Lung microvascular endothelial cell (primary cell): ENCODE measurements at places on chromosomes 5 and 9. TPM values are rescaled to one million over a fixed set of nuclear protein-coding genes. Genes with fewer than 3 reads are reported as not detected.

DNA sequence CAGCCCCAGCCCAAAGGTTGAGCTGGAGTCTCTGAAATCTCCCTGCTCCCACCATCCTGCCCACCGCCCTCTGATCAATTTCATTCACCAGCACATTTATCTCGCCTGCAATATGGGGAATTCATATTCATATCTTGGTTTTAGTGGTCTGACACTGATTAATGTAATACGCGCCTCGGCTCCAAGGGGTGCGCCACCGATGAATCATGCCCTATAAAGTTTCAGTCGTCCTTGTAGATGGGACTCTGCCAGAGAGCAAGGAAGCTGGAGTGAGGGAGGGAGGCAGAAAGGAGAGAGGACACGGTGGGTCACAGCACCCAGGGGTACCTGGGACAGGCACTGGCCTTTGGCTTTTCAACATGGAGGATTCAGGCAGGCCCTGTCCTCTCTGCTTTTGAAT, 8.9 kb downstream of the IRX1 start:
- DNase-seq = no peak

Gene NEUROG1
- not detected in 2 replicates for total RNA-seq

Gene EFNA5
- total RNA-seq = 72.8 and 93.7 TPM in 2 replicates

GRCh38 chr5:52867809-52868208, 80.1 kb downstream of the ITGA1 start:
- no peak for DNase-seq

GRCh38 chr5:122180146-122180712, 50.9 kb downstream of the ZNF474 start:
- DNase-seq = no peak

DNA sequence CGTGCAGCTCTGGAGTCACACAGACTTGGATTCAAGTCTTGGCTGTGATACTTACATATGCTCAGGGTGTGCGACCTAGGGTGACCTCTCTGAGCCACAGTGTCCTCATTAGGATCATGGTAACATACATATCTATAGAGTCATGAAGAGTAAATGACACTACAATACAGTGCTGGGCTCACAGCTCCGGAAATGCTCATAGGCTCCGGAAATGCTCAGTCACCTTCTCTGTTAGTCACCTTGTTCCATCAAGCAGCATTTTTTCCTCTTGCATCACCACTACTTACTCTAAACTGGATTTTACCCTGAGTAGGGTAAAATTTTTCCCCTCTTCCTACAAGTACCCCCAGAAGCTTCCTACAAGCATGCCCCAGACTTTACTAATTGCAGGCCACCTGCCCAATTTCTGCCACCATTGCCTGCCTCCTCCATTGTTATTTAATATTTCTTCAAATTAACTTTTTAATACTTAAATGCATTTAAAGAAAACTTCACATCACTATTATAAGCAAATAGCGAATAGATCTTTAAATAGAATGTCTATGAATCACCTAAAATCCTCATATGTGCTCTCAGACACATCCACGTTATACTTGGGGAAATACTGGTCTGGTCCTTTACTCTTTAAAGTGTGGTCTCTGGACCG, 147.6 kb upstream of the SPRY4 start:
- DNase-seq = peak; percentile 82

Gene PHF24
- not detected in 2 replicates for total RNA-seq

- DNase-seq = no peak
Observed at GRCh38 chr9:130981002-130981755, 27.8 kb upstream of the LAMC3 start.

Gene PPIC
- total RNA-seq = 34.9 and 59.9 TPM in 2 replicates

Gene FRMPD1
- not detected in 2 replicates for total RNA-seq

GRCh38 chr9:71608825-71609447, 159.4 kb downstream of the CEMIP2 start:
- DNase-seq = no peak

Gene DYNC2I2
- 36.3 and 43.6 TPM in 2 replicates for total RNA-seq

DNA sequence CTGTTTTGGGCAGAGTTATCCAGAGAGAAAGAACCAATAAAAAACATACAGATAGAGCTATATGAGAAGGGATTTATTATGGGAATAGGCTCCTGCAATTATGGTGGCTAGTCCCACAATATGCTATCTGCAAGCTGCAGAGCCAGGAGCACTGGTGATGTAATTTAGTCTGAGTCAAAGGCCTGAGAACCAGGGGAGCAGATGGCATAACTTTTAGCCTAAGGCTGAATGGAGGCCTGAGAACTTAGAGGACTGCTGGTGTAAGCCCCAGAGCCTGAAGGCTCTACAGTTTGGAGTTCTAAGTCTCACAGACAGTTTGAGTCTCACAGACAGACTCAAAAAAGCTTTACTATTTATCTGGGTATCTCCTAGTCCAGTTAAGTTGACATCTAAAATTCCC, 263.8 kb downstream of the FBXL7 start:
- no peak for DNase-seq

DNA sequence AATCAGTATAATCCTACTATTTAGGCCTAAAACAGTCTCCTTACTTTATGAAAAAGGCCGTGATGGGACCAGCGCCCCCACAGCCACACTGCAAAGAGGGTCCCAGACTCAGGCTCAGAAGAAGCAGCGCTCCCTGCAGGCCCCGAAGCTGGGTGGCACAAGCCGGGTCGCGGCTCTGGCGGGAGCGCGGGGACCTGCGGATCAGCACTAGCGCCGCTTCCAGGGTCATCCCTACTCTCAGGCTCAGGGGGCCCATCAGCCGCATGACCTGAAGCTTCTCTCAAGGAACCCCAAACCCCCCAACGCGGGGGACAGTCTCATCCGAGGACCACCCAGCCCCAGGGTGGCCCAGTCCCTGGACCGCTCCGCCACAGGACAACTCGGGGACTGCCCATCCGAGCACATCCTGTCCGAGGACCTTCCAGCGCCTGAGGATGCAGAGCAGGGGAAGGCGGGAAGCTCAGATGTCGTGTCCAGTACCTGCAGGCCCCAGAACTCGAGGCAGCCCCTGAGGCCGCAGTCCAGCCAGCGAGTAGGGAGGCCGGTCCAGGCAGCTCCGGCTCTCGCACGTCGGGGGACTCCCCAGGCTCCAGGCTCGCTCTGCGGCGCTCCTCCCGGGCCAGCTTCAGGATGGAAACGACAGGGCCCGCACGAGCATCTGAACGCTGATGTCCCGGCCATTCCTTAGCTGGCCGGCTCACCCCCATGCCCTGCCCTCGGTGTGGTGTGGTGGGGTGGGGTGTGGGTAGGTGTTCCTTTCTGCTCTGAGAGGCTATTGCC, 32.4 kb upstream of the CDK20 start:
- no peak for DNase-seq

- DNase-seq = no peak
Observed at GRCh38 chr5:167820101-167820990, 471.1 kb upstream of the WWC1 start.

DNA sequence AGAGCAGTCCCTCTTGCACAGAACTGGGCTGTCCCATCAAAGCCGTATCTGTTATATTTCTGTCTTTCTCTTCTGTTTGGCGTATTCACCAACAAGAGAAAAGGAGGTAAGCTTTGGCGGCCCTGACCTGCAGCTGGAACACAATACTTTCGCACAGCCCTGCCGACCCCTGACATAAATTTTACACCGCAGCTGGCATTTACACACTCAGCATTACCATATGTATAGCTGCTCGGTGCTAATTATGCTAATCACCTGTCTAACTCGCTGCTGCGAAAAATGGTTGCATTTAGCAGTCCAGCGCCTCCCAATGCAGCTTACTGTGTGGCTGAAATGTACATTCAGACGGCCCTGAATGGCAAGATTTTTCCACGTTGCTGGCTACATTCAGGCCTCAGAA, 20.8 kb downstream of the PTCH1 start:
- no peak for DNase-seq

Gene PCDHGB2
- 1.3 and 1.4 TPM in 2 replicates for total RNA-seq

DNA sequence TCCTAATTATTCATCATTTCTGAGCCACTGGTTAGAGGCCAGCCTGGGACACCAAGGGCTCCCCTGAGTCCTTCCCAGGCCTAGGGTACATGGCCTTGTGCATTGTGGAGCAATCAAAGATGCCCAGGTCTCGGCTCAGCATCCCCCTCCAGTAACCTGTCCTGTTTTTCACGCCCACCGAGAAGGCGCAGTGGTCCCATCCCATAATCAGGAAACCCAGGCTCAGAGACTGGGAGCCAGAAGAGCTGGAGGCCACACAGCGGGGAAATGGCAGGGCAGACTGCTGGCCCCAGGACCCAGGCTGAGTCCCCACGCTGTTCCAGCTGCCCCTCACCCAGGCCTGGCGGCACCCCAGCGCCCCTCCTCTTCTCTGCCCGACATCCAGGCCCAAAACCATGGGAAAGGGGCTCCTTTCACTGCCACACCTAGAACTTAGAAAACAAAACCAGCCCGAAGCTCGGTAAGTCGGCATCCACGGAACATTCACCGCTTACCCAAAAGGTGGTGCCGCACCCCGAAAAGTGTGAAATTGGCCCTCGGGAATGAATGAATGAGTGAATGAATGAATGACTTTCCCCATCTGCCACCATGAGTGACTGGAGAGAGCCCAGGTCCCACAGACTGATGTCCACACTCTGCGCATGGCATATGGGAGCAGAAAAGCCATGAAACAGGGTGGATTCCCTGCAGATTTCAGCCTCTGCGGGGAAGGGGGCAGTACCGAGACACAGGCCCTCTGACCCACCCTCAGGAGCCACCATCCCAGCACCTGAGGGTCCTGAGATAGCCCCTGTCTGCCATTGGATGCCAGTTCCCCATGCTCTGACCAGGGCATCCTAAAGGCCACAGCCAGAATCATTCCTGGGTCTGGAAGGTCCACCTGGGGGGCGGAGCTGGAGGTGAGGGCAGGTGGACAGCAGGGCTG, 132.5 kb downstream of the OLFM1 start:
- no peak for DNase-seq

Gene PCDHA7
- total RNA-seq = 0.20 and 0.22 TPM in 2 replicates

DNA sequence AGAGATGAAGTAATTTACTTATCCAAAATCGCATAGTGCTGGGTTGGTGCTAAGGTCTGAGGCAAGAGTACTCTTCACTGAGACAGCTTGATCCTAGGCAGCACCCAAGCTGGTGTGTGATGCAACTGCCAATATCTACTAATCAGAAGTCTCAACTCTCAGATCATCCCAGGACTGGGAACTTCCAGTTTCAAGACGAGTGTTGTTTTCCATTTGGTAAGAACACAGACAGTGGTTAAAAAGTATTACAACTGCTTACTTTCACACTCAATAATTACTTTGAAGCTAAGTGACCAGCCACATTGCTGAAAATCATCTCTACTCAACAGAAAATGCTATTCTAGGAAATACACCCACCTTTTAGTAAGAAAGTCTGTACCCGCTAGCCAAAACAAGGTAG, 45.3 kb downstream of the FBXW11 start:
- DNase-seq = no peak

GRCh38 chr9:12318732-12319685, 374.2 kb upstream of the TYRP1 start:
- no peak for DNase-seq

DNA sequence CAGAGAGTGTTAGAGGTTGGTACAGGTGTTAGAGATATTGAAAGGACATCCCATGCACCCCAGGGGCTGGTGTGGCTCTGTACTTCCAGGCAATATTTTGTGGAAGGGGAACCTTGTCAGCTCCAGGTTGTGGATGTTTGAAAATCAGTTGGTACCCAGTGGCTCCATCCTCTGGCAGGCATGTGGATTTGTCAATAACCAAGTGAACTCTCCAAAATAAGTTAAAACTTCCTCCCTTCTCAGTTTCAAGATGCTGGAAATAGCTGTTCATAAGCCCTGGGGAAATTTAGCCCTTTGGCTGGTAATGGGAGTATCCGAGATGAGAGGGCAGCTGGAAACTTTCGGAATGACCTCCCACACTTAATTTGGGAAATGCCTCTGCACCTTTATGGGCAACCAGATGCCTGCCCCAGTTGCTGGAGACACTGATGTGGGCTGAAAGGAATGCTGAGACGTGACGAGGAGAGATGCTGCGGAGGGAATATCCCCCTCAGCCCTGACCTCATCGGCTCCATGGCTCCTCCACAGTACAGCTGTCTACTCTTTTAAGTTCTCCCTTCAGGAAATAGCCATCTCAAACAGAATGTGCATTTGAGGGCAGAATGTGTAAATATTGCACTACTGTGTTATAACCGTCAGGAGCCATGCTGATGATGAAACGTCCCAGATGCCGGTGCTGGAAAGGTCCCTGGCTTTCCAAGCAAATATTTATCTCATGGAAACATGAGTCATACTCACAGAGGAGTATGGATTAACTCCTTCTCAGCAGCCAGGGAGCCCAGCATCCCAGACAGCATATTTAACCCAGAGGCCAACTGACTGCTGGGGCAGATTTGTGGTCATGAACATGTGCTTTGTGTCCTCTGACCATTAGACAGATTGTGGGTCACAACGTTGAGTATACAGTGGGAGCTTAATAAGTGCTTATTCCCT, 29.5 kb downstream of the TGFBI start:
- DNase-seq = peak; percentile 77

DNA sequence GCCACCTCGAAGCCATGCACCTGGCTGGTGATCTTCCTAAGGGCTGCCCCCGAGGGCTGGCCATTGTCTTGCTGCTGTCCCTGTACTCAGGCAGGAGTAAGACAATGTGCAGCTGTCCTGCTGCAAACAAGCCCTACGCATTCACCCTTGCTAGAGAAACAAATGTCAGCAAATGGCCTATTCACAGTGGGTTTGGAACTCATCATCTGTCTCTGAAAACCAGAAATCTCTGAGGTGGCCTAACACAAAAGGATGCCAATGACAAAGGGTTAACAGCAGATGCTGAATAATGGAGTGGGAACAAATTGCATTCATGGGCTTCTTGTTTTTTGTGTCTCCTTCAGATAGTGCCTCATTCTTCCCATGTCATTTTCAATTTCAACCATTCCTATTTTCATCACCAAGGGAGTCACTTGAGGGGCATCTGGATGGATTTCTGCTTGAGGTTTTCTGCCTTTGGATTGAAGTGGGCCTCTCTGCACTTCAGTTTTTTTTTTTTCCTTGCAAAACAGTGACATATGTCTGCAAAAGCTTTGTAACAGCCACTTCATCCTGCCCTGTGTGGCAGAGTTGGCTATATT, 261.6 kb upstream of the VLDLR start:
- DNase-seq = no peak

- no peak for DNase-seq
Observed at GRCh38 chr5:134464988-134465815, 53.5 kb upstream of the CDKN2AIPNL start.

Gene NUTM2G
- total RNA-seq = not detected in 2 replicates

GRCh38 chr5:153147891-153148623, 342.4 kb upstream of the GRIA1 start:
- DNase-seq = peak; percentile 52

Gene CAVIN4
- 1.8 and 2.0 TPM in 2 replicates for total RNA-seq

Gene GPR150
- under 0.01 and 0.22 TPM in 2 replicates for total RNA-seq
